ENCODE measurements at places on chromosomes 16 and 17. TPM values are rescaled to one million over a fixed set of nuclear protein-coding genes. Genes with fewer than 3 reads are reported as not detected.

- no peak for DNase-seq
These were observed 72.1 kb upstream of the TNRC6C start for GRCh38 chr17:77886387-77886728.

DNA sequence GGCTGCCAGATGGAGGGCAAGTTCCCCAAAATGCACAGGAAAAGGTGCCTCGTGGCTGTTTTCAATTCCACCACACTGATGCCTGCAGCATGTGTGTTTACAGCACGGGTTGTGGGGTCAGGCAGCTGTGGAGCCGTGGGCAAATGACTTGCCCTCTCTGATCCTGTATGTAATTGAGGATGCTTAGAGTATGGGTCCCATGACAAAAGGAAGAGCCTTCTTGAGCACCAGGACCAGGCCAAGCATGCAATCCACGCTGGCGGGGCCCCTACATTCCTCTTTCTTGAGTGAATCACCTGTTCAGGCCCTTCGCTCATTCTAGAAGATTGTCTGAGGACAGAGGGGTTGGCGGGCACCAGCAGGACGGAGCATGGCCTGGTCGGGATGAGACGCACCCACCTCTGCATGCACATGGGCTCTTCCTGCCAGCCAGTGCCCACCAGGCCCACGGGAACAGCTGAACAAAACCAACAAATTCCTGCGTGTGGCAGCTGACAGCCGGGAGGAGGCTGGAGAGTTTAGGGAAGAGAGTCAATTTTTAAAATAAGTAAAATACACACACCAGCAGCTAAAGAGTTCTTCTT, 1.4 kb upstream of the CTRB2 start:
- no peak for DNase-seq

BIRC5 gene
- total RNA-seq = 3.1 TPM

TPPP3 gene
- not detected for total RNA-seq

UTS2R gene
- total RNA-seq = not detected

VMO1 gene
- total RNA-seq = not detected
